Activated T-helper 1 cell treated with Interleukin-2 at 50 U/mL for 16 hours (primary cell): ENCODE measurements at places on chromosomes 7 and 10.

GRCh38 chr7:92854501-92855238 is 18.3 kb upstream of the CDK6 start:
- no peak for DNase-seq

DNA sequence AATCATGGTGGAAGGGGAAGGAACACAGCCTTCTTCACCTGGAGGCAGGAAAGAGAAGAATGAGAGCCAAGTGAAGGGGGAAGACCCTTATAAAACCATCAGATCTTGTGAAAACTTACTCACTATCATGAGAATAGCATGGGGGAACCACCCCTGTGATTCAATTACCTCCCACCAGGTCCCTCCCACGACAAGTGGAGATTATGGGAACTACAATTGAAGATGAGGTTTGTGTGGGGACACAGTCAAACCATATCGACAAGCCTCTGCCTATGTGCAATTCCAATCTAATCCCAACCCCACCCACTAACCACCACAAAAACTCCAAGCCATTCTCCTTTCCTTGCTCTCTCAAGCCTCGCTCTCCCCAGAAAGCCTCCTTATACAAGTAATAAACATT is 69.2 kb downstream of the TAC1 start:
- no peak for DNase-seq

GRCh38 chr10:104622598-104623209 is 18.4 kb upstream of the SORCS3 start:
- no peak for DNase-seq

GRCh38 chr10:132434405-132435005 is 37.5 kb downstream of the PWWP2B start:
- peak; percentile 37 for DNase-seq

DNA sequence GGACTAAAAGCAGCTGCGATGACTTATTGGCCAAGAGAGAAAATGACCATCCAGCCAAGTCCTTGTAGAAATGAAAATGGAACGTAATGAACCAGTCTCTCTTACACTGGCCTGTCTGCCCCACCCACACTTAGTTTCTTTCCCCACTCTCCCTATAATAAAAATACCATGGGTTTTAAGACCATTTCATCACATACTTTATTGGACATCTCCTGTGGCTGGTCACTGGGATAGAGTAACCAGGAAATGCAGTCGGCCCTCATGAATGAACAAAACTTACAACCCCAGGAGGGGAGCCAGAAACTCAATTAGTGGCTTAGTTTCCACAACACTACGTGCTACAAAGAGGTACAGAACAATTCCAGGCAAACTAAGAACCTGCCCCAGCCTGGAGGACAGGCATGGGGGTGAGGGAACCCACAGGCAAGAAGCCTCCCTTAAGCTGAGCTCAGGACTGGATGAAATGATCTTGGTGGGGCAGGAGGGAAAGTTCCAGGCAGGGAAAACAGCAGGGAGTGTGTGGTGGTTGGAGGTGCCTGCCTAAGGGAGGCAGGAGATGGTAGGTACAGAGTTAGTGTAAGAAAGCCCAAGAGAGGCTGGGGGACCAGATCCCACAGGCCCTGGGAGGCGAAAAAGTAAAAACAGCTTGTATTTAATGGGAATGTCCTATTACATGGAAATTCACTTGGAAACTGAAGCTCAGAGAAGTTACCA is 29.6 kb downstream of the MKI67 start:
- DNase-seq = no peak

GRCh38 chr7:33946094-33946699 is 40.9 kb downstream of the BMPER start:
- no peak for DNase-seq

DNA sequence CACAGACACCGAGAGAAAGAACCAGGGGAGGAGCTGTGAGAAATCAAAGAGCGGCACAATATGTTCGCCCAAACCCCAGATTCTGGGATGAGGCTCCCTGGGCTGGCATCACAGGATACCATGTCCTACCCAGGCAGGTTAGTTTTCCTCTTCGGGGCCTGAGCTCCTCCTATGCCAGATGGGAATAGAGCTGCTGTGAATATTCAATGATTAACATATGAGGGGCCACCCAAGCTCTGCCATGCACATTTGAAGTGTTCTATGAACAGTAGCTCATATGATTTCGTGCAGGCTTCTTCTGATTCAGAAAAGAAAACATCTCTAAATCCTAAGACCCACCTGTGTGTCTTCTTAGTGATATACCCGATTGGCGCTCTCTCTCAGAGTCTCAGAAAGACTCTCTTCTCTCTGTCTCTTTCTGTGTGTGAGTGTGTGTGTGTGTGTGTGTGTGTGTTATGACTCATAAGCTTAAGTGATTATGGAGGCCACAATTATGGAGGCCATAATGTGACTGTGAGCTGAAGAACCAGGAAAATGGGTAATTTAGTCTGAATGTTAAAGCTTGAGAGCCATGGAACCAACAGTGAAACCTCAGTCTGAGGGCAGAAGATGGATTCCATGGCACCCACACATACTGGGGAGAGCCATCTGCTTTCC is 220.5 kb downstream of the KLF6 start:
- no peak for DNase-seq

DNA sequence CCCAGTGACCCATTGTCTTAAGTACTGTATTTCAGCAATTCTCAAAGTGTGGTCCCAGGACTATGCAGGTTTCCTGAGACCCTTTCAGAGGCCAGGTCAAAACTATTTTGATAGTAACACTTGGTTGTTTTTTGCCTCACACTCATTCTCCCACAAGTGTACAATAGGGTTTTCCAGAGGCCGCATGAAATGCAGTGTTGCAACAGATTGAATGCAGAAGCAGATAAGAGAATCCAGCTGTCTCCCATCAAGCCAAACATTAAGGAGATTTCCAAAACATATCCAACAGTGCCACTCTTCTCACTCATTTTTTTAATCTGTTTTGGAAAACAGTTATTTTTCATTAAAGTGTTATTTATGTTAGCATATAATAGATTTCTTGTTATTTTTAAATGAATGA is 20.0 kb downstream of the VKORC1L1 start:
- no peak for DNase-seq

DNA sequence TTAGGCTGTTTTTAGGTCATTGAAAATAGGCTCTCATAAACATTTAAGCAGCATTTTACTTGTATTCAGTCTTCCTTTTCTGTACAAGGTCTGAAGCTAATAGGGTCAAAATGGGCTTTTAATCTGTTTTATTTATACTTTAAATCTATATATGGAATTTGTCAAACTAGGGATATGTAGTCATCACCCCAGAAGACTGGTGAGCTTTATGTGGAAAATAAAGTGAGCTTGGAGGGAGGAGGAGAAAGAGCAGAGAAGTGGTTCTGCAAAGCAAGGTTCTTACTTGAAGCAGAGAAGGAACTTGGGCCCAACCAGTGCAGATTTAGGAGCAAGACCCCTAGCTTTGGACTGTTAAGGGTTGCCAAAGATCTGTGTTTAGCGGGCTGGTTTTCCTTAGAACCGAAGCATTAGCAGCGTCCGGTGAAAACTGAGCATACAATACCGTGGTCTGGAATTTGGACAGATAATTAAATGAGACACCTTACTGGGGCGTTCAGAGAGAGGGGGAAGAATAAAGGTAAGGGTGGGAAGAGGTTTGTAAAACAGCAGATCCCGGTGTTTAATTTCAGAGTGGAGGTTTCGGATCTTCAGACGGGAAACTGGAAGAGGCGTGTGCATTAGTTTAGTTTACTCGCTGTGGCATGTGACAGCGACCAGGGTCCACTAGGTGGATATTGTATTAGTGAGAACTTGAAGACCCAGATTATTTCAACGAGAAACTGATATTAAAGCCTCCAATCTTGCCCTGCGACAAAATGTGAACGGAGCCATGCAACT is 2.4 kb downstream of the BAMBI start:
- DNase-seq = no peak

GRCh38 chr7:27367933-27368549 is 125.4 kb downstream of the EVX1 start:
- DNase-seq = no peak

GRCh38 chr7:128366300-128366699 is 4.8 kb upstream of the PRRT4 start:
- DNase-seq = no peak

- no peak for DNase-seq
These were observed 115.9 kb upstream of the DNAJB12 start for GRCh38 chr10:72470666-72471065.

- no peak for DNase-seq
These were observed 1.7 kb downstream of the GPR158 start for GRCh38 chr10:25176421-25176968.

DNA sequence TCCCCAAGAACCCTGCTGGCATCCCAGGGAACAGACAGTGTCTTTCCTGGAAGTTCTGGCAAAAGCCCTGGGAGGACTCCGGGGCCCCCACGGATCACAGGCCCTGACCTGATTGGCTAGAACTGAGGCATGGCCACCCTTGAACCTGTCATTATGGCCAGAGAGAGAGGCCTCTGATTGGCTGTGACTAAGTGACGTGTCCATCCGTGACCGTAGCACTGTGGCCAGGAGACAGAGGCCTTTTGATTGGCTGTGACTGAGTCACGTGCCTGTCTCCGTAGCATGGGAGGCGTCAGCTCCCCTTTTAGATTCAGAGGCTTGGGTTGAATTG is 163.8 kb downstream of the RGS10 start:
- DNase-seq = no peak

- no peak for DNase-seq
These were observed 26.4 kb downstream of the BBS9 start for GRCh38 chr7:33155811-33156210.

DNA sequence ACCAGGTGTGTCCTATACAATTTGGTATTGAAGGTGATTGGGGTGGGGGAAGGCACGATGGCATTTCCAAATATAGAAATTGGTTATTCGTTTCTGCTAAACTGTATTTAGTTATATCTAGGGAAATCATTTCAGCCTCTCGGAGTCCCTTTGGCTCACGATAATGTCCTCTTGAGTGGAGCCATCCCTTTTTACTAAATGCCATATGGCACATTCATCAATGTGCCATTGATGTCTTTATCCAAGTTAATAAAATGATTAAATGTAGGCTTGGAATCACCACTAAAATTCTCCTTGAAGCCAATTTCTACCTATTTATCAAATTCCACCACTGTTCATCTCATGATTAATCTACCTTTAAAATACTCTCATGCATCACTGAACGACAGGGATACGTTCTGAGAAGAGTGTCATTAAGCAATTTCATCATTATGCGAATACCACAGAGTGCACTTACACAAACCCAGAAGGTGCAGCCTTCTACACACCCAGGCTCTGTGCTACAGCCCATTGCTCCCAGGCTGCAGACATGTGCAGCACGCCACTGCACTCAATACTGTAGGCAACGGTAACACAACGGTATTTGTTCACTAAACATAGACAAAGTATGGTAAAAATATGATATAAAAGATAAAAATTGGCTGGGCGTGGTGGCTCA is 219.2 kb upstream of the C7orf33 start:
- no peak for DNase-seq

DNA sequence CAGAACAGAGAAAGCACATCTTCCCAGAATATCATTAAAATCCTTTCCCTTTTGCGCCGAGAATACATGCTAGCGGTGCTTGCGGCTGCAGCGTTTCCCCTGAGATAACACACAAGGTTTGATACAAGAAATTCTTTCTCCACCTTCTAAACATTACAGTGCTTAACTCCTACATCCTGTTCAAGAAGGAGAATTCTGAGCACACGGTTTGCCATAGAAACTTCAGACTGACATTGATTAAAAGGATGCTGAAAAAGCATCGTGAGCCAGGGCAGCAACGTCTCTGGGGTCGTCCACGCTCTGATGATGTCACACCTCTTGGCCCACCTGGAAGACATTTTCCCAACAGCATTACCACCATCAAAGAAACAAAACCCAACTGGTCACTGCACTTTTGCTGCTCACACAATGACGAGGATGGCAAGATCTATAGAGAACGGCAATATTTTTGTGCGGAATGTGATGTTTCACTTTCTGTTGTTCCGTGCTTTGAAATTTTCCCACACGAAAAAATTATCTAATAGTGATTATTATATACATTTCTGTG is 27.0 kb upstream of the PRSS1 start:
- no peak for DNase-seq

DNA sequence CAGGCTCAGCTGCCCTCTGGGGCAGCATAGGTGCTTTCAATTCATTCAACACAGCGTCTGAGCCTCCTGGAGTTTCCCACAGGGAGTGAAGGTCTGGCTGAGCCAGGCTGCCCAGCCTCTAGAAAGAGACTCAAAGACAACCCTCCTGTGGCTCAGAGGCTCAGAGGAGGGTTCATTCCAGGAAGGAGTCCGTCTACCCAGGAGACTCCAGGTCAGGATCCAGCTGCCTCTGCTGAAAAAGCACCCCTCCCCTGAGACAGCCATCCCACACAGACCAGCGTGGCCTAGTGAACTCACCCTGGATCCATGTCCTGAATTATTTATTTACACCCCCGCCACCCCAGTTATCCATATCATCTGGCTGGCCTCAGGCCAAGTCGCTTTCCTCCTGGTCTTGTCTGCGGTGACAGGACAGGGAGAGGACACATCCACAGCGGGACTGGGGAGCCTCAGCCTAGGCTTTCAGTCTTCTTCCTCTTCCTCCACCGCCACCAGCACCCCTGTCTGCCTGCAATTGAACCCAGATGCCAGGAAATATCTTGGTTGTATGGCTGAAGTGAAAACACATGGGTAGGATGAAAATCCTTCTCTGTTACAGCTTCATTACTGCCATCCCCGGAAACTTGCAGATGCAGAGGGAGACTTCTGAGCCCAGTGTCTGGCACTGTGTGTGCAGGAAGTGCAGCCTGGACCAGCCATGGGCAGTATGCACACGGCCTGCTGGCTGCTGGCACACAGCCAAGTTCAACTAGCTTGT is 44.0 kb upstream of the COL13A1 start:
- no peak for DNase-seq

DNA sequence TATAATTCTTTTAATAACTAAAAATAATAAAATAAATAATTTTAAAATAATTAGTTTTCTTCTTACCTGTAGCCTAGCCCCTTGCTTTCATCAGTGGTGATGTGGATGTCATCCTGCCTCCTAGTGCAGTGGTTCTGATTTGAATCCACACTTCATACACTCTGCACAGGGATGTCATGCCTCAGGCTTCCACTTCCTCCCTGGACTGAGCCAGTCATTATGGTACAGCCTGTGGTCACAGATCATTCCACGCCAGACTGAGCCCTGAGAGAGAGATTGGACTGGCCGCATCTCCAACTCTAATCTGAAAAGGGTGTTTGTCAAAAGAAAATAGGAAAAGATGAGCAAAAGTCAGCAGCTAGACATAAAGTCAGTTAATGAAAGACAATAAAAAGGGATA is 436.2 kb upstream of the IGFBP3 start:
- no peak for DNase-seq
